ENCODE measurements at places on chromosomes 2 and 18.

GRCh38 chr2:165877565-165878550 is 75.7 kb downstream of the TTC21B start:
- DNase-seq: no peak

- no peak for DNase-seq
These were observed 187.0 kb upstream of the CYRIA start for GRCh38 chr2:16852651-16853050.

- DNase-seq: no peak
These were observed 22.6 kb downstream of the CIB4 start for GRCh38 chr2:26618611-26619010.

DNA sequence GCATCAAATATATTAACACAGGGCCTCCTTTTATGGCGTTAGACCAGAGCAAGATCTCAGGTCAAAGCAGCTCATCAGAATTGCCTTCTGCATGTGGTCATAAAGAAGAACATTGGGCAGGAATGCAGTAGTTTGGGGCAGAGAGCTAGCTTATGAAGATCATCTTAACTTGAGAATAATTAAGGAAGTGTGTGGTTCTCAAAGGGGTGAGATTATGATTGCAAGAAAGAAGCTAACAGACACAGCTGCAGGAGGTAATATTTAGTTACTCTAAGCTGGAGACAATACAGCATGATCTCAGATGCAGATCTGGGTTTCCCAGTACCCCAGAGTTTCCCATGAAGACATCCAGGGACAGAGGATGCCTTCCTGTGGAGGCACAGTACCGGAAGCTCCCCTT is 91.6 kb downstream of the TTC27 start:
- DNase-seq: no peak

DNA sequence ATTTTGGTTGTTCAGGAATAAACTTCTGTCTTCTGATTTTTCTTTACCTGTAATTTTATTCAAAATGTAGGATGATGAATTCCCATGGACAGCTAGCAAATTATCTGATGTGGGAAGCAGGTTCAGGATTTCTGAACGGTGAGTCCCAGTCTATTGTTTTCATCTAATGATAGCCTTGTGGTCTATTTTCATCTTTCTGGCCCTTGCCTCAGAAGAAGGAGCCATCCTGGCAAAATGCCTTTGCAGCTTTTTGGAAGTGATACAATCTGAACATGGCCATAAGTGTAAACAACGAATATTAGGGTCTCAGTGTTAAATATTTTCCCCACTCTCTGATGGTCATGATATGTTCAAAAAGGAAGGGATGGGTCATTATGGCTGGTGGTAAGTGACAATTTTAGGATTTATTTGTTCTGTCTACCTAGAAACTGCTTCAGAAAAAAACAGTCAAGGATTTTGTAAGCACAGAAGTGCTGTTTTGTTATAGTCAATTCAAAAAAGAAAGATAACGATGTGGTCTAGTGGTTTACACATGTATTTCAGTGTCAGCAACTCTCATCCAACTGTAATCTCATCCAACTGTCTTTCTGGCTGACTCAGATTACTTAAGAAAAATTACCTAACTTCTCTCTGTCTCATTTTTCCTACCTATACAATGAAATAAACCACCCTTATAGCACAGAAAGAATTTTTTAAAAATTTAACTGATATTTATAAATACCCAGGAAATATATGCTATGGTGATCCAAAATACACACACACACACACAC is 272.6 kb upstream of the ERBB4 start:
- no peak for DNase-seq

GRCh38 chr2:173033084-173033483 is 42.6 kb upstream of the MAP3K20 start:
- no peak for DNase-seq

DNA sequence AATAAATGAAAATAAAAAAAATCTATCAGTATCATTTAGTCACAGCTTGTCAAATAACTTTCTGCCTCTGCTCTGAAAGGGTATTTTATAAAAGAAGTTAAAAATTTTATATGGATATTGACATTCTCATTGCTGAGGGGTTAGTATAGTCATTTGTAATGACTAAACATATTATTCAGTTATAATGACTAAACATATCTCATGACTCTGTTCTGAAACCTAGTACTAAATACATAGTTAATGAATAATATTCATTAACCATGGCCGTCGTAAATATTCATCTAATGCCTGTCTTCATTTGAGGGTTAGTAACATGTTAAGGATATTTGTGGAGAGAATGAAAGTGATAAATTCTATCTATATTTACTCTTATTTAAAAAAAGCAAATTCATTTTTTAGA is 69.1 kb upstream of the MAP4K3 start:
- DNase-seq: no peak

DNA sequence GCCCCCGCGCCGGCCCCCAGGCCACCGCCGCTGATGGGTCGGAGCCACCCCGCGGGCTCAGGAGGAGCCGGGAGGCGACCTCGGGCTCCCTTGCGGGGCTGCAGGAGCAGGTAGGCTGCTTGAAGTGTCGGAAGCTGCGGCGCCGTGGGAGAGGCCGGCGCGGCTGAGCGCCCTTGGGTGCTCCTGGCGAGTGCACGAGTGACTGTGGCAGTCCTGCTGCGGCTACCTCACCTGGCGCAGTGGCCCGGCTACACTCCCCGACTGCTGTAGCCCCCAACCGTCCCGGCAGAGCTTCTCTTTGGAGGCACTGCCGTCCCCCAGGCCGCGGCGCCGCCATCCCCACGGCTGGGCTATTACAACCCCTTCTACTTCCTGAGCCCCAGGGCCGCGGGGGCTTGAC is 10.0 kb upstream of the LYPD6 start:
- DNase-seq: no peak

GRCh38 chr2:164495491-164496223 is 125.6 kb downstream of the GRB14 start:
- no peak for DNase-seq

DNA sequence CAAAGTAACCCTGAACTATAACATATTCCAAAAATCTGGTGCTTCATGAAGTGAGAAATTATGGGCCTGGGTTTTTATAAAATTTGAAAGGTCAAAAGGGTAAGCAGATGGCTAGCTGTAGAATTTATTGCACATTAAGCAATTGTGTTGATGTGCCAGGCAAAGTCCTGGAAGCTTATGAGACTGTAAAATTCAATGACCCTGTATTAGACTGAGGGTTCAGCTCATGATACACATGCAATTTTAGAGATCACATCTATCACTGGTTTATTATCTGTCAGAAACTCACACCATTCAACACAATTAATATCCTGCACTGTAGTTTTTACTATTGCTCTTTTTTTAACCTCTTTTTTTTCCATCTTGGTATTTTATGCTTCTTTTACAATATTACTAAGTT is 1162.6 kb upstream of the SLC39A10 start:
- DNase-seq: no peak

DNA sequence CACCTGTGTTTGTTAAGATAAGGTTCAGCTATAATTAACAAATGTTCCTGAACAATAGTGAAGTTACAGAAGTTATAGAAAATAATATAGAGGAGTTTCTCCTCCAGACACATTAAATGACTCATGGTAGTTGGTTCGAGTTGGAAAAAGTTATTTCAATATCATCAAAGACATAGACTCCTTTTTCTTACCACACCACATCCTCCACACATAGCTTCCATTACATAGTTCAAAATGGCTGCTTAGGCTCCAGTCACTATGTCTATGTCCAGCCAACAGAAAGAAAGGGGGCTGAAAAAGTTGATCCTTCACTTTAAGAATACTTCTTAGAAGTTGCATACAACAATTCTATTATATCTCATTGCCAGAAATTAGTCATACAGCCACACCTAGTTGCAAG is 50.7 kb downstream of the DYNAP start:
- no peak for DNase-seq

DNA sequence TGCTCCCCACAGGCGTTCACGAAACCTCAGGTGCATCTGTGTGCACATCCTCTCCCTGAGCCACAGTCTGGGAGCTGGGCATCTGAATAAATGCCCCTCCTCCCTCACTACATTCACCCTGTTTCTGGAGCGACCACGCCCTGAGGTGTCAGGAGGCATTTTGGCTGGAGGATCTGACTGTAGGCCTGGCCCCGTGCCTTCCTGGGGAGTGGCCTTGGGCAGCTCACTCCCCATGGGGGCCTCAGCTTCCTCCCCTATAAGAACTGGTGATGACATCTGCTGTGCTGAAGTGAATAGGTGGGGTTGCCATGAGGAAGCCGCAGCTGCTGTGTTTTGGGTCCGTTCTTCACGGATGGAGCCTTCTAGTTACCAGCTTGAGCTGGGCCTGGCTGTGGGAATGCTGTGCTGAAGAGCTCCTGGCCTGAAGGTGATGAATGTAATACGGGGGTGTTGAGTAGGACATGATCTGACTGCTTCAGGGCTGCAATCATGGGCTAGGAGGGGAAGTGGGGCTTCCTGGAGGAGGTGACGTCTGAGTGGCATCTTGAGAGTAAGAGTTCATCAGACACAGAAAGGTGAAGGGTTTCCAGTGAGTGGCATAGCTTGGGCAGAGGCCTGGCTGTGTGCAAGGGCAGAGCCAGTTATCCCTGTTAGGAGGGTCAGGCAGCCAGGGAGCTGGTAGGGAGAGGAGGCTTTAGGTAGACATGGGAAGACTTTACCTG is 58.2 kb downstream of the GLI2 start:
- no peak for DNase-seq

DNA sequence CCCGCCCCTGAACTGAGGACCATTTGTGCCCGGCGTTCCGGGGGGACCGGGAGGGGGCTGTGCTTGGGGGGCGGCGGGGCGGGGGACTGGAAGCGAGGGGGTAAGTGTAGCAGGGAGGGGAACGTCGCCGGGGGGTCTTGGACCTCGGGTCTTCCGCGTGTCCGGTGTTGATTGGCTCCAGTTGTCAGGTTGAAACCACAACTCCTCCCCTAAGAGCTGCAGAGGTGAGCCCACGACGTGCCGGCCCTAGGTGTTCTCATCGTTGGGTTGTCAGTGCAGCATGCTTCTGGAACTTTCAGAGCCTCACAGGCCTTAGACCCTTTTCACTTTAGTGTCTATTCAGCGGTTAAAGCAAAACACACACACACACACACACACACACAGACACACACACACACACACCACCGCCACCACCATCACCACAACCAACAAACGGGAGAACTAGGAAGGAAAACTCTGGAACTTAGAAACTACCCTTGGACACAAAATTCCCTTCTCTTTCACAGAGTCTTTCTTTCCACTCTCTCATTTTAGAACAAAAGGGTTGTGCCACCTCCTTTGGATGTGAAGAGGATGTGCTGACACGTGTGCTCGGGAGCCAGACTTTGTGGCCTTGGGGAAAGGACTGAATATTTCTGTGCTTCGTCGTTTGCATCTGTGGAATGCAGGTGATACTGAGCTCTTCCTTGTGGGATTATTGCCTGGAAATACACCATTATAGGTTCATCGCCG is 6.7 kb upstream of the DLX2 start:
- no peak for DNase-seq

DNA sequence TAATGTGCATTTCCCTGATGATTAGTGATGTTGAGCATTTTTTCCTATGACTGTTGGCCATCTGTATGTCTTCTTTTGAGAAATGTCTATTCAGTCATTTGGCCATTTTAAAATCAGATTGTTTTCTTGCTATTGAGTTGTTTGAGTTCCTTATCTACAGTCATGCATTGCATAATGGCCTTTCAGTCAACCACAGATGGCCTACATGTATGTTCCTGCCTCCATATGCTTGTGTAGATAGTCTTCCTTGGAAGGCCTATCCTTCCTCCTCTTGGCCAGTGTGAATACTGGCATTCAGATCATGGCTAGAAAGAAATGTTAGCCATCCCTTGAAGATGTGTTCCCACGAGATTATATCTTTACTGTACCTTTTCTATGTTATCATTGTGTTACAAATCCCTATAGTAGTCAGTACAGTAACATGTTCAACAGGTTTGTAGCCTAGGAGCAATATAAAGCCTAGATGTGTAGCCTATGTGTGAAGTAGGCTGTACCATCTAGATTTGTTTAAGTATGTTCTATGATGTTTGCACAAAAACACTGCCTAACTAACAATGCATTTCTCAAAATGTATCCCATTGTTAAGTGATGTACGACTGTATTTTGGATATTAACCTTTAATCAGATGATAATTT is 65.6 kb upstream of the CD302 start:
- DNase-seq: no peak

DNA sequence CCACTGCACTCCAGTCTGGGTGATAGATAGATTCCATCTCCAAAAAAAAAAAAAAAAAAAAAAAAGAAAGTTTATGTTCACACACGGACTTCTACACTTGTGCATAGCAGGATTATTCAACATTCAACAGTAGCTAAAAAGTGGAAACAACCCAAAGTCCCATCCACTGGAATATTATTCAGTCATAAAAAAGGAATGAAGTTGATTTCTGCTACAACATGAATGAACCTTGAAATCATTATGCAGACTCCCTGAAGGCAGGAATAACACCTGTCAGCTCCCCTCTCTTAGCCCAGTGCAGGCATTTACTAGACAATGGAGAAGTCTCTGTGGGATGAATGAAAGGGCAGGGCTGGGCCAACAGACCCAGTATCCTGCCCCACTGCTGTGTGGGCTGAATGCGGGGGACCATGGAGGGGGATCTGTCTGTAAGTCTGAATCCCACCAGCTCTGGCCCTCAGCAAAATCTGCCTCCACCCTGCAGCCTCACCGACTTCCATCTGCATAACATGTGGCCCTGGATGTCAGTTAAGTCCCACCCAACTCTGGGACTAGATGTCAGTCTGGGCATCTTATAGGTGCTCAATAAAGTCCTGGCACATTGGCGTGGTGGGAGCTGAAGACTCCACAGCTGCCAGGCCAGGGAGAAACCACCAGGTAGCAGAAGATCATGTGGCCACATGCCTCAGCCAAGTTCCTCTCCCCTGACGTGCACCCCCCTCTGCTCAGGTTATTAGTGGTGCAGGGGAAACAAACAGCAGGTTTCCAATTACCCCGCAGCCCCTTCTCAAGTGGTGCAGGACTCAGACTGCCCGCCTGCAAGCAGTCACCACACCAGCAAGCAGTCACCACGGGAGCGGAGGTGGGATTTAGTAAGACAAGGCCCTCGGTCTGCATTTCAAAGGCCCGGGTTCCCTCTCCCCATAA is 8.9 kb downstream of the ZFP36L2 start:
- DNase-seq: no peak

DNA sequence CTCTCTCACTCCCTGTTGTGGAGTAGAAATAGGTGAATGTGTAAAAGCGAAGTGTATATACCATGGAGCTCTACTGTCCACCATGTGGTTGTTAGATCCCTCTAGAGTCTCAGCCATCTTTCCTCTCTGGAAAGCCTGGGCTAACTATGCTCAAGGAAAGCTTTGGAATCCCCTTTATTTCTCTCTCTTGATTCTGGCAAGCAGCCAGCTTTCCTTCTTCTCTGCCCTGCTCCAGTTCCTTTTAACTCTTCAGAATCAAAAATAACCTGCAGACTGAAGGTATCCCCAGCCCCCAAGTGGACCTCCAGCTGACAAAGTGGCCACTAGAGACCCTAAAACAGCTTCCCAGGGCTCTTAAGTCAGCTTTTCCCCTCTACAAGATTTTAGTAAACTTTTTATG is 381.9 kb downstream of the PLCL1 start:
- no peak for DNase-seq
